Left kidney (tissue), 8 donors: ENCODE measurements at places on chromosomes 16 and 17. TPM values are rescaled to one million over a fixed set of nuclear protein-coding genes. Genes with fewer than 3 reads are reported as not detected.

Gene BMERB1
- polyA plus RNA-seq = 41.2 TPM

Gene PLLP
- polyA plus RNA-seq = 16.8 TPM

Gene KRTAP9-4
- polyA plus RNA-seq = not detected

Gene APPBP2
- polyA plus RNA-seq = 60.3 TPM

Gene DNAAF1
- 7.1 TPM for polyA plus RNA-seq

Gene WNT9B
- polyA plus RNA-seq = 8.5 TPM

Gene C16orf87
- polyA plus RNA-seq = 30.2 TPM

Gene TMEM98
- 216 TPM for polyA plus RNA-seq

- no peak for DNase-seq
Observed at GRCh38 chr17:81428121-81428515, 32.9 kb downstream of the BAHCC1 start.

- no peak for DNase-seq
Observed at GRCh38 chr17:41652461-41652970, 28.1 kb upstream of the KRT17 start.

- DNase-seq = no peak
Observed at GRCh38 chr16:82793528-82794245, 166.9 kb downstream of the CDH13 start.

GRCh38 chr17:18117982-18118975 lies 9.7 kb downstream of the MYO15A start:
- peak; percentile 50 for DNase-seq

DNA sequence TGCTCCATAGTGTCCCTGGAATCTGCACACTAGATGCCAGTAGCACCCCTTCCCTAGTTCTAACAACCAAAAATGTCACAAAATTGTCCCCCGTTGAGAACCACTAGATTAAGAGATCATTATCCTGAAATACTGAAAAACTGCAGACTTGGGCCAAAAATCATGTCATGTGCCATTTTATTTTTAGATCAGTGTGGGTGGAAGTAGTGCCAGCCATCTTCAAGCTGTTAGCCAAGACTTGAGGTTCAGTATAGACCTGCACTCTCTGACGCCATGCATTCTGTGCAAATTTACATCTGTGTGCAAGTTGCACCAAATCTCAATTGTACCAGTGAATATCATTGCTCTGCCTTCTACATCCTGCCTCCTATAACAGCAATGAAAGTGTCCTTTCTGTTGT lies 31.5 kb upstream of the NOL11 start:
- no peak for DNase-seq

DNA sequence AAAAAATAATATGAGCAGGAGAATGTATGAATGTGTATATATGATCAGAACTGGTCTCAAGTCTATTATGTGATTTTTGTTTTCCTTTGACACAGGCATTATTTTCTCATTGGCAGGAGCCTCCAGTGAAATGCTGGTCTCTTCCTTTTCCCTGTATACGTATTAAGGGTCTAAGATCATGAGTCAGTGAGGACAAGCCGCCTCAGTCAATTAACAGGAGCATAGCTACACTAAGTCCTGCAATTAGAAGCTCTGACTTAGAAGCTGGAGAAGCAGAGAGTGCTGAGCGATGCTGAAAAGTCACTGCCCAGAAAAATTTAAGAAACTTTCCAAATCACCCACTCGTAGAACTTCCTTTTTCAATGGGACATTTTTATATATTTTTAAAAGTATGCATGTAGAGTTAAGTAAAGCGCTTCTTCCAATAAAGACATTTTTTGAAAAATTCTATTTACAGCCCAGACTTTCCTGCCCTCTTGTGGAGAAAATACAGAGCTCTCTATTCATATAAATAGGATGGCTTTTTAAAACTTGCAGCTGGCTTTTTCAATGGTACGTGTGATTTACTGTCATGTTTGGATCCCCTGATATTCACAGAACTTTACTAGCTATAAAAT lies 70.2 kb upstream of the PSMD7 start:
- peak; percentile 30 for DNase-seq

GRCh38 chr16:78742501-78743283 lies 643.2 kb downstream of the WWOX start:
- DNase-seq = no peak

DNA sequence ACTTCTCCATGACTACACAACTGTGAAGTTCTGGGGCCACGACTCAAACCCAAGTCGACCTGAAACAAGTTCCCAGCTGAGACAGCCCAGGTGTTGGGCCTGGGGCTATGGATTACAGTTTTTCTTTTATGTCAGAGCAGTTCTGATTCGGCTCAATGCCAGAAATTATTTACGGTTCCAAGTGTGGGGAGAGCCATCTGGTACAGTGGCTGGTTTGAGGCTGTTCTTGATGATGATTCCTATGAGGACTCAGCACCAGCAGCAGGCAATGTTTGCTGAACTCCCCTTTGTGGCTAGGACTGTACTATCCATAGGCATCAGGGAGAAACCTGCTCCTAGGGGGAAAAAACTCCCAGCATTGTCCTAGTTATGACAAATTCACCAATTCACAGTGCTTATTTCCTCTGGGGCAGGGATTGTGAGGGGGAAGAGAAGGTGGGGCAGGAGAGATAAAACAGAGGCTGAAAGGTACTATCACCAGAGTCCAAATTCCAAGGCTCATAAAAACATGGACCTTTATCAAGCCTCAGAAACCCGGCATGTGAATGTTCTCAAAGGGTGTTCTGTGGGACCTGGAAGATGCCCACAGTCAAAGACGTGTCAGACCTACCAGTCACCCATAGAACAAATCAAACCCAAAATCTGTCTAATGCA lies 18.2 kb upstream of the CMTM4 start:
- DNase-seq = no peak

DNA sequence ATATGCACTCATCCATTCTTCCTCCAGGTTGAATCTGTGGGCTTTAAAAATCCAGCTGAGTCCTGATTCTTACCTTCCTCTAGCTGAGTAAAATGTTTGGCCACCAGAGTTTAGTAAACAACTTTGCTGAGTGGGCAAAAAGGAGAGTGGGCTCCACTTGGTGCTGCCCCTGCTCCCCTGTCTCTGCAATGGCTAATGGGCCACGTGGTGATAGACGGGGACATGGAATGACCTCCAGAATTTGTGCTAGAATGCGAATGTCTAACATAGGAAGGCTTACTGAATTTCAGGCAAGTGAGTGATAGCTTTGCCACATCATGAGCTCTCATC lies 137.3 kb upstream of the CES5A start:
- no peak for DNase-seq

GRCh38 chr17:29561554-29562517 lies 5.0 kb downstream of the ABHD15 start:
- no peak for DNase-seq

DNA sequence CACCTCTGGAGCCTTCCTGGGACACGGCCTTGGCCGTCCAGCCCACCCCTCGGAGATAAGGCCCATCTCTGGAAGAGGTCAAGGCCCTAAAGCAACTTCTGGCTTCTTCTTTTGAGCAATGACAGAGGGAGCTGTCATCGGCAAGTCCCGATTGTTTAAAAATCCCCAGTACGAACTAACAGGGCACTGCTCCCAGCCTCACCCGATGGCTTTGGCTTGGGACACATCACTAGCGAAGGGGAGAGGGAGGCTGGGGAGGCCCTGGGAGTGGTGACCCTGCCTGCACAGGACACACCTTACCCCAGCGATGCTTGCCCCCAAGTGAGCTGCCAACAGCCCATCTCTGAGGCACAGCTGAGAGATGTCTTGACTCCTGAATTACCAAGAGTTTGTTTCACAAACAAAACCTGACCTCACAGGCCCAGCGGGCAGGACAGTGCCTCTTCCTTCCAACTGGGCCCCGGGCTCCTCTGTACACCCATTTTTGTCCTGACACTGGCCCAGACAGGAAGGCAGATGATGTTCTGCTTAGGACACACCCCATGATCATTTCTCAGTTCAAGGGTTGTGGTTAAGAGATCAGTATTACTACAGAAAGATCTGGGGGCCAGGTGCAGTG lies 4.8 kb downstream of the SYNGR2 start:
- no peak for DNase-seq

DNA sequence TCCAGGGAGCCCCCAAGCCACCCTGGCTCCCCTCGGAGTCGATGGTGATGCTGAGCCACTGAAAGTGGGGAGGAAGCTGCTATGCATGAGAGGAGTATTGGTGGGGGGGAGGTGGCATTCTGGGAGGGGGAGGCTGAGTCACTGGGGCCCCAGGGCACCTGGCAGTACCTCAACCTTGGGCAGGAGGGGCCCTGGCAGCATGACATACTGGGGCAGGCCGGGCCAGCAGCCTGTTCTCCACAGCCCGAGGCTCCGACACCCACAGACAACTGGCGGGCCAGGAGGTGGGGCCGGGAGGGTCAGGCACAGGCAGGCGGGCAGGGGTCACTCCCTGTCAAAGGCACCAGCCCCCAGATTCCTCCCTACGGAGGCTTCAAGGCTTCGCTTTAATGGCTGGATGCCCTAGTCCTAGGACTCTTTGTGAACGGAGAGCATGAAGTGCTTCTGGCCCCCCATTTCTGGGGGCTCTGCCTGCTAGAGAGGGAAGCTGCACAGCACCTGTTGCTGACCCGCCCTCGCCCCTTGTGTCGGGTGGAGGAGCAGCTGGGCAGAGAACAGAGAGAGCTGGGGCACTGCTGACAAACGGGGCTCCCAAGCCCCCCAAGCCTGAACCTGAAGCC lies 928 bp downstream of the CASKIN2 start:
- DNase-seq = no peak

DNA sequence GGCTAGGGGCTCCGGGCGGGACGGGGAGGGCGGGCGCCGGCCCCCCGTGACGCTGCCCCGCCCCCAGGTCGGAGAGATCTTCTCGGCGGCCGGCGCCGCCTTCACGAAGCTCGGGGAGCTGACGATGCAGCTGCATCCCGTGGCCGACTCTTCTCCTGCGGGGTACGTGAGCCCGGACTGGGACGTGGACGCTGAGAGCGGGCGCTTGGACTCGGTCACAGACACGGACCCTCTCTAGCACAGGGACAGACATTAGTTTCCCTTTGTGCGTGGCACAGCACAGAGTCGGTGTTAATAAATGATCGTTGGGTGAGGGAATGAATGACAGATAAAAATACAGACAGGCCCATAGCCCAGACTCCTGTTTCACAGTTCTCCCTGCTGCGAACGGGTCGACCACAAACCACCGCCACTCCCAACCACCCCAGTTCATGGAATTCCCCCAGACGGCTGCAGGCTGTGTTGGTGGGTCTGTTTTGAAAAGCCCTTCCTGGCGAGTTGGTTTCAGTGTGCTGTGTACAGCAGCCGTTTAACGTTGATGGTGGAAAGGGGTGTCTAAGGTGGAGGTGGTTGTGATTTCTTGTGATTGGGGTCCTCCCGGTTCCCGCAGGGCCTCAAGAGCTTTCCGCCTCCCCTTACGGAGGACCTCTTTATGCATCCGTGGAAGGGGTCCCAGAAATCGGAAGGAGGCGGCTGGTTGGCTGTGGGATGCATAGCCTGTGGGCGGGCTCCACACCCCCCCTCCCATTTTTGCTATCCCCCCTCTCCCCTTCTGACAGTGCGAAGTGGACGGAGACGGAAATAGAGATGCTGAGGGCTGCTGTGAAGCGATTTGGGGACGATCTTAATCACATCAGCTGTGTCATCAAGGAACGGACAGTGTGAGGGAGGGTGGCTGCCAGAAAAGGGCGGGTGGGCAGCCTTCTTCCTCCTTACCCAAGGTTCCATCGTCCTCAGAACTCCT lies 2.9 kb downstream of the RNASEK start:
- DNase-seq = no peak

GRCh38 chr17:34993031-34993430 lies 12.7 kb downstream of the LIG3 start:
- no peak for DNase-seq
